Activated CD4-positive, alpha-beta memory T cell treated with anti-CD3 and anti-CD28 coated beads for 36 hours (primary cell): ENCODE measurements at places on chromosomes 6 and 20. TPM values are rescaled to one million over a fixed set of nuclear protein-coding genes. Genes with fewer than 3 reads are reported as not detected.
A peak's percentile ranks its signal among the peaks of the same experiment; 100 is the strongest.

- no peaks in the 10 kb centered on the region for H3K27me3 ChIP-seq
- H3K4me3 ChIP-seq = no peak overlapping the region
- H3K36me3 ChIP-seq = no peaks in the 10 kb centered on the region
Observed at GRCh38 chr6:137743493-137743892, 123.6 kb upstream of the TNFAIP3 start.

DNA sequence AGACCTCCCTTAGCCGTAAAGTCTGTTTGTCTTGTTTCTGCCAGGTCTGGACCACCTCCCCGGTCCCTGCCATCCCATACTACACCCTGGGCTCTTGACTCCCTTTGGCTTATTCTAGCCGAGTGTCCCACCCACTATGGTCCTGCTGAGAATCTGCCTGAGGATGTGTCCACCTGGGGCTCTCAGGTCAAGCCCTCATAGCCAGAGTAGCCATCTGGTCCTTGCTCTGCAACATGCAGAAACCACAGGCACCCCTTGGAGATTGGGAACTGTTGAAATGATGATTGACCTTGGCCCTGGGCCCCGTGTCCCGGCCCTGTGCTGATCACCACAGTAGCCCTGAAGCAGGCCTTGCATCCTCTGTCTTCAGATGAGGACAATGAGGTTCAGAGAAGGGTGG is 44.0 kb downstream of the VSTM2L start:
- DNase-seq = no peak
- no peaks in the 10 kb centered on the region for H3K4me1 ChIP-seq
- H3K27me3 ChIP-seq = peaks cover 5% of the 10 kb centered on the region
- H3K27ac ChIP-seq = no peak overlapping the region
- no peak overlapping the region for H3K4me3 ChIP-seq

LRP11 gene
- 7.2 TPM for total RNA-seq

DNA sequence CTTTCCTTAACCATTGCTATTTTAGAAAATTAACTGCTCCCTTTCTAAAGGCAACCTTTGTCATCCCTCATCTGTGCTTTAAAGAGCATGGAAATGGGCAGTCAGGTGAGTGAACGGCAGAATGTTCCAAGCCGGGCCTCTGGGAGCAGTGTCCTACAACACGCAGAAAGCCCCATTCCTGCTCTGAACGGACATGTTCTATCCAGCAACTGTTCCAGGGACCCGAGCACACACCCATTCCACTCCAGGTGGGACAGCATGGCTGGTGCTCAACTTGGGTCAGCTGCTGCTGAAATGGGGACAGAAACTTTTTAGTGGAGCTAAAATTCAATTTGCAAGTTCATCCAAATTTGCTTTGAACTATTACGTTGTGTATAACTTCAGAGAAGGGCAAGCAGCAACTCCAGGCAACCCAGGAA is 26.7 kb downstream of the DIDO1 start:
- peaks cover 41% of the 10 kb centered on the region for H3K4me1 ChIP-seq
- peaks cover 21% of the 10 kb centered on the region for H3K36me3 ChIP-seq
- no peak overlapping the region for H3K4me3 ChIP-seq
- no peak for DNase-seq

DNA sequence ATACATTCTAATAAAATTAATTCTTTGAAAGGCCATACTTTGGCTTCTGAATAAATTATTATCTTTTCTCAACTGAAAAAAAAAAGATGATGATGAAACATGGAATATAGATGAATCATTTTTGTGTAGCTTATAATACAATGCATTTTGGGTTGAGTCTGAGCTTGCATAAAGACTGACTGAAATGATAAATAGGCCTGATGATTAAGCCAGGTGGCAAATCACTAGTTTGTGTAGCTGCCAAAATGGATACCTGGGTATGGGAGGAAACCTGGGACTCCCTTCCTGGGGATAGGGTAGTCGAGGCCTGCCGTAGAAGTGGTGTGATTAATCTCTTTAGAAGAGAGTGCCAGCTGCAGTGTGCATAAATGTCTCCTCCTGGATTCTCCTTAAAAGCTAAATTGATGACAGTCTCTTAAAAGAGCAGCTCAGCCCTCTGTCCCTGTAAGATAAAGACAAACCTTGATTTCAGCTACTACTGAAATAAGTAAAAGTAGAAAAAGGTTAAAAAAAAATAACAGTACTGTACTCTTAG is 275.1 kb downstream of the GRIK2 start:
- DNase-seq = no peak
- H3K27ac ChIP-seq = no peak overlapping the region
- no peaks in the 10 kb centered on the region for H3K27me3 ChIP-seq

TAF4 gene
- 17.0 TPM for total RNA-seq

SLC35F1 gene
- 0.19 TPM for total RNA-seq

NKX2-2 gene
- not detected for total RNA-seq

DNA sequence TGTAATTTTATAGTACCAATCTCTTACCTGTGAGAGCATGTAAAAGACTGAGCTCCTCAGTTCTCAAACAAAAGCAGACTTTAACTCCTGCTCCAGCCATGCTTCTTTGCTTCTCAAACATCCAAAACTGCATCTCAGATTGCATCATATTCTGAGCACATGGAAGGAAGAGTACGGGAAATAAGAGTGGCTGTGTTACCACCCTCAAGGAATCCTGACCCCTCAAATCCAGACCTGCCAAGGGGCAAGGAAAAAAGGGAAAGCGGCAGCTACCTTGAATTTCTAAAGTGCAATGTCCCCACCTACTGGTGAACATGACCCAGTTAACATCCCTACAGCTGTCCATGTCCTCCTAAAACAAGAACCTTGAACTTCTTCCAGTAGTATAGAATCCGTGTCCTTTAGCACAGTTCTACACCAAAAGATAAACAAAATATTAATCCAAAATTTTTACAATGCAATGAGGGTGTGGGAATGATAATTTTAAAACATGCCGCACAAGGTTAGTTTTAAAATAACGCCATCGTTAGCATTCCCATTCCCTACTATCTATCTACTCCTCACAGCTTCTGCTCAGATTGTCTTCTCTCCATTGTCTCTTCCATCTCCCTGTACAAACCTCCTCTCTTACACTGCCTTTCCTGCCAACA is 34.1 kb upstream of the HLA-DQB1 start:
- H3K27ac ChIP-seq = no peak overlapping the region
- peak; percentile 20 for DNase-seq
- H3K4me3 ChIP-seq = no peak overlapping the region
- H3K4me1 ChIP-seq = peaks cover 2% of the 10 kb centered on the region
- H3K27me3 ChIP-seq = peaks cover 18% of the 10 kb centered on the region
- H3K36me3 ChIP-seq = no peaks in the 10 kb centered on the region

SNHG17 gene
- 55.4 TPM for total RNA-seq

UBE2C gene
- 196 TPM for total RNA-seq

- no peaks in the 10 kb centered on the region for H3K27me3 ChIP-seq
- H3K4me3 ChIP-seq = peak overlapping the region; percentile 36
Observed at GRCh38 chr20:59253779-59254319, 46.6 kb upstream of the EDN3 start.

PREX1 gene
- 91.5 TPM for total RNA-seq

GRCh38 chr6:39669207-39669972 is 55.8 kb downstream of the KIF6 start:
- H3K4me1 ChIP-seq = no peaks in the 10 kb centered on the region
- no peak overlapping the region for H3K4me3 ChIP-seq
- no peaks in the 10 kb centered on the region for H3K36me3 ChIP-seq
- H3K27me3 ChIP-seq = peaks cover 8% of the 10 kb centered on the region
- DNase-seq = no peak

- no peaks in the 10 kb centered on the region for H3K36me3 ChIP-seq
- H3K4me1 ChIP-seq = no peaks in the 10 kb centered on the region
- no peak overlapping the region for H3K4me3 ChIP-seq
- H3K27ac ChIP-seq = no peak overlapping the region
- H3K27me3 ChIP-seq = no peaks in the 10 kb centered on the region
Observed at GRCh38 chr20:11965602-11966001, 47.9 kb downstream of the BTBD3 start.

IYD gene
- not detected for total RNA-seq

KCNK15 gene
- 0.77 TPM for total RNA-seq

GRCh38 chr6:11203306-11204004 is 29.0 kb downstream of the NEDD9 start:
- no peak overlapping the region for H3K4me3 ChIP-seq
- peaks cover 71% of the 10 kb centered on the region for H3K4me1 ChIP-seq
- no peak for DNase-seq
- H3K27ac ChIP-seq = peak overlapping the region; percentile 33

DNA sequence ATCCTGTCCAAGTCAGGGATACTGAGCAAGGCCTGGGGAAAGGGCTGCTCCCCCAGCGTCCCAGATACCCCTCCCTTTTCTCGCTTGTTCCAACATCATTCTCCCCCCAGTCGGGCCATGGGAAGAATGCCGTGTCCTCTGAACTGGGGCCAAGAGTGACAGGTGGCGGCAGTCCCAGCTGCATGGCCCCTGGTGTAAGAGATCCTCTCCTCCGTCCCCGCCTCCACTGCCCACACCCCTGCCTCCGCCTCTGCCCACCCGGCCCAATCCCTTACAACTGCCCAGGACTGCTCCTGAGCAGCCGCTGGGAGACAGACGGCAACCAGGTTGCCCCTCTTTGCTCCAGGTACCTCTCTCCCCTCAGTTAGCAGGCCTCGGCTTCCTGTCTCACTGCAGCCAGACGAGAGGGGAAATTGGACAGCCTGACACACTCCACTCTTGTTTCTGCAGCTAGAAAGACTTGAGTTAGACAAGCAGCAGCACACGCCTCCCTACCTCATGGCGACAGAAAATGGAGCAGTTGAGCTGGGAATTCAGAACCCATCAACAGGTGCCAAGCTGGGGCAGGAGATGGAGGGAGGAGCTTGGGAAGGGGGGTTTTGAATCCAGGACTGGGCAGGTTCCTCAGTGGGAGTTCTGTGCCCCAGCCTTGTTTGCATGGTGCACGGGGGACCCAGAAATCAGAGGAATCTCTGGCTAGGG is at the start of gene MYLK2:
Gene MYLK2 (plus strand): TSS at position 274 of the 702 bp plus-strand sequence. CDS start 225 bp downstream, at position 499.
- H3K4me1 ChIP-seq = peaks cover 5% of the 10 kb centered on the region
- H3K27ac ChIP-seq = no peak within 1 kb of the TSS
- no peak within 1 kb of the TSS for H3K4me3 ChIP-seq
- H3K36me3 ChIP-seq = no peaks in the 10 kb centered on the region
- H3K27me3 ChIP-seq = no peaks in the 10 kb centered on the region
